ENCODE measurements at places on chromosomes 16 and 17.

DNA sequence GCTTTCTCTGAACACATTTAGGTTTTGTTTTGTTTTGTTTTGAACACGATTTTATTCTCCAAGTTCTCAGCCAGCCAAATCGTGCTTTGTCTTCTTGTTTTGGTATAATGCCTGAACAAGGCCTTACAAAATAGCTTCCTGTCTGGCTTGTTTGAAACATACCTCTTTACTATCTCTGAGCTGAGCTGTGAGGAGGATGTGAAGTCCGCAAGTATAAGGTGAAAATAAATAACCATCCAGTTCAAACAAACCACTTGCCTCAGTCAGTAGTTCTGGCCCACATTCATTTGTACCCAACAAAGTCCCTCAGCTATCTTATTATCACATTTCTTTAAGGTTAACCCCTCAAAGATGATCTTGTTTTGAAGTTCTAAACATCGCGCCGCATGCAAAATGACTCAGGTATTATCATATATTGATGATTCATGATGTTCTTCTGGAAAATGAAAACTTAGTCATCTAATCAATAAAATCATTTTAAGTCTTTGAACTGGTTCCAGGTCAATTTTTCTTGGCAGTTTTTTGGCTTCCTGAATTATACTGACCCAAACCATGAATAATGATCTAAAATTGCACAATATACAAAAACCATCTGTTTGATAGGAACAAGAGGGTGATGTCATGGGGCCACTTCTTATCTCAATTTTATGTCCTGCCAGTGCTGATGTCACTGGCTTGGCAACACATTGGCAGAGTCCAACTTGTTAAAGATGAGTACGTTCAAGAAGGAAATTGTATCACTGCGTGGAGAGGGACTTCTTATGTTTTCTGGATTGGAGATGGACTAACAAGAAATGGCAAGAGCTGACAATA lies 694.3 kb downstream of the KCNJ2 start:
- DNase-seq, result no peak

DNA sequence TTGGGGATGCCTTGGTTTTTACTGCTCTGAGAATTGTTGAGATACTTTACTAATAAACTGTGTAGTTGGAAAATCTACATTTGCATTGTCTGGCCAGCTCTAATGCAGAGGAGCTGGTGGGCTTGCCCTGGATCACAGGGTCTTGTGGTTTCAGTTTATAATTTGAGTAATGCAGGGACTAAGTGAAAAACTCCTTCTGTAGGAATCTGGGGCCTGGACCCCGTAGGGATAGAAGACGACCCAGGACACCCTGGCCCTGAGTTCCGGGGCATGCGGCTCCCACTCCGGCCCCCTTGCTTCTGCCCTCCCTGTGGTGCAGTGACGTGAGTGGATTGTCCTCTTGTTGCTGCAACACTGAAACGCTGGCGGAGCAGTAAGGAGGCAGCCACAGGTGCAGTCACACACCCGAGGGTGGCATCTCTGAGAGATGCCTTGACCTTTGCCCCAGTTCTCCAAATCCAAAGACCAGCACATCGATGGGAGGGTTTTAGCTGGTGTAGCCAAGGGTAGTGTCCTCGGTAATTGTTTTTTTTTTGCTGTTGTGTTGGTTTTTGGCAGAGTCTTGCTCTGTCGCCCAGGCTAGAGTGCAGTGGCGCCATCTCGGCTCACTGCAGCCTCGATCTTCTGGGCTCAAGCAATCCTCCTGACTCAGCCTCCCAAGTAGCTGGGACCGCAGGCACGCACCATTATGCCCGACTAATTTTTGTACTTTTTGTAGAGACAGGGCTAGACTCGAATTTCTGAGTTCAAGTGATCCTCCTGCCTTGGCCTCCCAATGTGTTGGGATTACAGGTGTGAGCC lies 2.6 kb upstream of the RPL13 start:
- no peak for DNase-seq

DNA sequence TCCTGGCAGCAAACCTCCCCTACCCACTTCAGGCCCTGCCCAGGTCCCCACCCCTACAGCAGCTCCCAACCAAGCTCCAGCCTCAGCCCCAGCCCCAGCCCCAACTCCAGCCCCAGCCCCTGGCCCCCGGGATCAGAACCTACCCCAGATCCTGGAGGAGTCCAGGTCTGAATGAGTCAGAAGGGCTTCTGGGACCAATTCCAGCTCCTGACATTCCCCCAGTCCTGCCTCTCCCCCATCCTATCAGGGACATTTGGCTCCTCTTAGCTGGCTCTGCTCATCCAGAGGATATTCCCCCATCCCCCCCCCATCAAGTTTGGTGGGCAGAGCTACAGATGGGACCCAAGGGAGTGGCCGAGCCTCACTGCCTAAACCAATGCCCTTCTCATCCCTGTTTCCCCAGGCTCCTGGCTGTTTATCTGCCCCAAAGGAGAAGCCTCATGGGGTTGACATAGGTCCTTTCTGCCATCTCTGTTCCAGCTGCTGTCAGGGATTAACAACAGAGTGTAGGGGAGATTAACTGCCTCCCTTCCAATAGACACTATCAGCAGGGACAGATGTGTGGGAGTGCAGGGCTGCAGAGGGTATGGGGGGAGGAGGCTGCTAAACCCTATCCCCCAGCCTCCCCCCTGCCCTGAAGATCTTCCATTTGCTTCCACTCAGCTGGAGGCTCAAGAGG lies 16.5 kb downstream of the CNTNAP1 start:
- no peak for DNase-seq

DNA sequence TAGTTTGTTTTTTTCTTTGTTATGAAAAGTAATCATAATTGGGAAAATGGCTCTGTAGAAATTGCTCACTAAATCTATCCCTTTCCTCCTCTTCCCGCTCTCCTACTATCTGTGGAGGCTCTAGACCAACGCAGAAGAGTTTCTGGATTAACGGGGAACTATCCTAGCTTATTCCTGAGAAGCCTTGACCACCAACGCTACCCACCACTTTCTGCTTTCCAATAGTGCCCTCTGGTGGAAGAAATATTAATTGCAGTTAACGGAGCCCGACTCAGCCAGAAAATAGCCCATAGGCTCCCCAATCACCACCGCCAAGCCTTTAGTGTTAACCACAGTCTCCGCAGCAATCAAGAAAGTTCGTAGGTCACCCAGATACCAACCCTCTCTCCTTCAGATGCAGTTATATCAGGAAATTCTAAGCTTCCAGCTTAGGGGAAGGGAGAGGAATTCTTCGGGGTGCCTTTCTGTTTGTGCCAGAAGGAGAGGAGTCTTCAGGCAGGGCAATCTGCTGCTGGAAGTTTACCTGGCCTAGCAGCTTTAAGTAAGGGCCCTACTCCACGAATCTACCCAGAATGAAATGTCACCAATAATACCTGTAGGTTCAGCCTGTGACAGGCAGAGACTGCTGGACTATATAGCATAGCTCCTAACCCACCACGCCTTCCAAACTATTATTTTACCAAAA lies 23.0 kb upstream of the NSRP1 start:
- DNase-seq, result no peak

GRCh38 chr17:48478224-48479013 lies 48.4 kb upstream of the SKAP1 start:
- no peak for DNase-seq
